NCI-H1048 (cell line): ENCODE measurements at places on chromosomes 11 and 22.

- no peak for DNase-seq
These were observed at the start of gene PNPLA5 for GRCh38 chr22:43891360-43892182. Gene PNPLA5, minus strand, starts transcription at chr22:43892013. Its CDS starts 133 bp downstream, at chr22:43891880.

DNA sequence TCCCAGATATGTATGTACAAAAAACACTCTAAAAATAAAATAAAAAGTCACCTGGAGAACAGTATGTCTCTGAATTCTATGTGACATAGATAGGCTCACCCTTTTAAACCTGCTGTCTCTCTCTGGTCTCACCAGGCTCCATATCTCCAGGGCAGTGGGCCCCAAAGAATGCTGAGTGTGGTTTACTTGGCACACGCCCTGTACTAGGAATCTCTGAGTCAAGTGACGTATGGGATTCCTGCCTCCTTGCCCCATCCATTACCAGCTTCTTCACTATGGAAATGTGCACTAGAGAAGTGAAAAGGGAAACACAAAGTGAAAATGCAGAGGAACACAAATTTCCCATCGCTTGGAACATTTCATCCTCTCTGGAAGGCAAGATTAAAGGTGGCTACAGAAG is 722.2 kb upstream of the TENM4 start:
- DNase-seq, result no peak

GRCh38 chr22:33654173-33654895 is 265.9 kb downstream of the LARGE1 start:
- no peak for DNase-seq

DNA sequence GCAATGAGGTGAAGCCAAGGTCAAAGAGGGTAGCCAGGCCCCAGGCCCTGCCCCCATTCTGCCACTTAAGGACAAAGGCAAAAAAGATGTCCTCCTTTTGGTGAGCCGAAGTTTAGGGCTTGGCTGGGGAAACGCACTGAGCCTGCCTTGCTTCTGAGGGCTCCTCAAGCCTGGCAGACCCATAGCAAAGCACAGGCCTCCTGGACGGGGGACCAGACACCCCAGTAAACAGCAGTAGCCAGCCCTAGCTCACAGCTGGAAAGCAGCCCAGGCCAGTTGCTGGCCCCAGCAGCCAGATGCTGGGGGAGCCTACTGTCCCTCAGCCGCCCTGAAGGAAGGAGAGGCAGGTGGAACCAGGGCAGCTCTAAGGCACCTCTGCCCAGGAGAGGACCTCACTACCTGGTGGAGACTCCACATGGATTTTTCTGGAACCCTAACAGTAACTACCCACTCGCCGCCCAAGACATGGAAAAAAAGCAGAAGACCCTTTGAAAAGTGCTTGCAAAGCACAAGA is 3.8 kb upstream of the PYGM start:
- DNase-seq, result no peak

DNA sequence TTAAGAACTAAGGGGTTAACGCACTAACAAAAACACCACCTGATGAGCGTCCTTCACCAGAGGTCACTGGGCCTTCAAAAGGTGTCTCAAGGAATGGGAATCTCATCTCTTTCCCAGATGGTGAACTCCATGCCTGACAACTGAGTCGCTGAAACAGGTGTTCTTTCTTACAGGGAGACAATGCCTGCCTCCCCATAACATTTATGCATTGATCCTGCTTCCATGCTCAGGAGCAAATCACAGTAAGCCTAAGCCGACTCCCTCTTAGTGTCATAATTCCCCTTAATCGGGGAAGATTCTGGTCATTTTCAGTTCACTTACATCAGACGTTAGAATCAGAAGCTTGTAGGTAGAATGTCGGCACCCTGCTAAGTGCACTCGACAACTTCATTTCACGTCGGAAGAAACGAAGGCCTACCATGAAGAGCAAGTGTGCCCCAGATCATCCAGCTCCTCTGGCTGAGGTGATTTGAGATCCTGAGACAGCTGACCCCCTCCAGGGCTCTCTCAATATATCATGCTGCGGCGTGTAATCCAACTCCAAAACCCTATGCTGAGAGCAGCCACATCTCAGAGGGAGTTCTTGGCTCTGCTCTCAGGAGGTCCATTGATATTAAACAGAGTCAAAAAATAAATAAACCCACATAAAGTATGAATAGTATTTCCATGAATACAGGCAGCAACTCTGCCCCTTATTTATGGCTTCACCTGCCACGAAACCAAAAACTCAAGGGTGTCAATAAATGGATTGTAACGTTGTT is 163.1 kb downstream of the LARGE1 start:
- DNase-seq, result no peak

- DNase-seq, result peak; percentile 39
These were observed 97.7 kb downstream of the MPPED2 start for GRCh38 chr11:30488304-30488998.

DNA sequence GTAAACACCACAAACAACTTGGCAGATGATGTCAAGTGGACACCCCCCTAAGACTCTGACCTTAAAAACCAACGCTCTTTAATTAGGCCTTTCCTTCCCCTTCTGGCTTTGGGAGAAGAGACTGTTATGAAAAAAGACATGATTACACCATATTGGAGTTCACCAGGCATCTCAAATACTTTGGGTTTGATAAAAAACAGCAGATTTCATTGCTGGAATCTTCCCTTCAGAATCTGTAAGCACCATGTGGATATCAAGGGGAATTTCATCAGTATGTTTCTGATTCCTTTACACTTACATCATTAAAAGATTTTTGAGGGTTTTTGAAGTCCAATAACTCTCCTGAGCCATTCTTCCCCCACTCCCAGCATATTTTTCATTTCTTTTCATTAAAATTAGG is 85.6 kb downstream of the KIRREL3 start:
- no peak for DNase-seq

DNA sequence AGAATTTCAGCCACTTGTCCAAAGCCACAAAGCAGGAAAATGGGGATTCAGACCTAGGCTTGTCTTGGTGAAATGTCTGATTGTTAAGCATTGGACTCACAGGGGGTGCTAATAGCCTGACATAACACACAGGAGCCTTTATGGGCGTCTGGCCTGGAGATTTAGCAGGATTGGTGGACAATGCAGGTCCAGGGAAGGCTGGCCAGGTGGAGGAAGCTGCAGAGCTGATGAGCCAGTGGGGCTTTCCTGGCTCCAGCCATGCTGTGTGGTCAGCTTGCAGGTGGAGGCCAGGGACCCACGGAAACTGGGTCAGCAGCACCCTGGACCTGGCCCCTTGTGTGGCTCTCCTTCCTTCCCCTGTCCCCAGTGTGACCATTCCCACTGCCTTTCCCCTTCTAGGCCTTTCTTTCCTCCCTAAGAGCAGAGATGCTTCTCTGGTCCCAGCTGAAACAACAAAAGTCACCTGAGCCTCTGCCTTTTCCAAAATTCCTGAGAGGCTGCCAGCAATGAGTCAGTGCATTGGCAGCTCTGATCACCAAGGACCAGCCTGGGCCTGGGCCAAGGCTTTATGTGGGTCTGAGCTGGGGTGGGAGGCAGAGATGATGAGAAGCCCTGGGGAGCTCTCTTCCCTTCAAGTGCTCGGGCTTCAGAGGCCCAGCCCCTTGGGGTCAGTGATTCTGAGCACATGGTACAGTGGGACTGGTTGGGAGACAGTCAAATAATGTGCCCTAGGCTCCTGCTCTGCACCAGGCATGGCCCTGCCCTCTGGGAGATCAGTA is 85.2 kb downstream of the CCDC81 start:
- DNase-seq, result no peak

- no peak for DNase-seq
These were observed 47.3 kb downstream of the NRXN2 start for GRCh38 chr11:64675450-64676260.

- DNase-seq, result no peak
These were observed 69.2 kb downstream of the SCUBE1 start for GRCh38 chr22:43273902-43274484.

GRCh38 chr22:50416996-50417395 is 57.8 kb downstream of the SBF1 start:
- no peak for DNase-seq
